ENCODE measurements at places on chromosomes 1 and 21.
A peak's percentile ranks its signal among the peaks of the same experiment; 100 is the strongest.

DNA sequence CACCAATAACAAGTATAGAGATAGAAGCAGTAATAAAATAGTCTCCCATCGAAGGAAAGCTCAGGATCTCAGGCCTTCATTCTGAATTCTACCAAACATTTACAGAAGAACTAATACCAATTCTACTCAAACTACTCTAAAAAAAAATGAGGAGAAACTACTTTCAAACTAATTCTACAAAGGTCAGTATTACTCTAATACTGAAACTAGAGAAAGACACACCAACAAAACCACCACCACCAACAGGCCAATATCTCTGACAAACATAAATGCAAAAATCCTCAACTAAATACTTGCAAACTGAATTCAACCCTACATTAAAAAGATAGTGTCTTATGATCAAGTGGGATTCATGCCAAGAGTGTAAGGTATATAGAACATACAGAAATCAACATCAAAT lies 1078.4 kb downstream of the KCNT2 start:
- DNase-seq: no peak

DNA sequence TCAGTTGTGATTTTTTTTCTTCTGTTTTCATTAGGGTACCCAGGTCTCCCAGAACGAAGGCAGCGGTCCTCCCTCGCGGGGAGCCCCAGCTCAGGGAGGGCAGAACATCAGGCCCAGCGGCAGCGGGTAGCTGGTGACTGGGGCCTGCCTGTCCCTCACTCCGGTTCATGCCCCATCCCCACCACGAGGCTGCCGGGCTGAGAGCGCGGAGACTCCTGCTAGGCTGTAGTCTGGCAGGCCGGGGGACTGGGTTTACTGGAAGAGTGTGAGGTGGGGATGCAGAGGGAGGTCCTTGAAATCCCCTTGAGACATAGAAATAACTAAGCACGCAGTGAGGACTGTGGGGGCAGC lies 10.5 kb downstream of the BRINP2 start:
- DNase-seq: no peak

DNA sequence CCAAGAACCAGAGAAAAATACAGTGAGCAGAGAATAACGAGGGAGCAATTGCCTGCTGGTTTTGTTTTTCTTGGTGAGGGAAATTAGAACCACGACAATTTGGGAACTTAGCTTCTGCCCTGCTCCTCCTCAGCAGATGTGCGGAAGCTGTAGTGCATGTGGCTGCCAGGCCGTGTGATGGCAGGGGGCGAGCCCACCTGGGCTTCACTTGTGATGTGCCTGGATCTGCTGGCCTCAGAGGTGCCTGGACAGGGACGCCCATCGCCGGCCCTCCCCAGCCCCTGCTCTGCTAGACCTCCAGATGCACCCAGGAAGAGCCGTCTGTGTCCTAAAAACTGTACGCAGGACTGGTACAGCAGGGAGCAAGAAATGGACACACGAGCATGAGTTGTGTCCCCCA lies 28.5 kb upstream of the C1orf174 start:
- DNase-seq: no peak

DNA sequence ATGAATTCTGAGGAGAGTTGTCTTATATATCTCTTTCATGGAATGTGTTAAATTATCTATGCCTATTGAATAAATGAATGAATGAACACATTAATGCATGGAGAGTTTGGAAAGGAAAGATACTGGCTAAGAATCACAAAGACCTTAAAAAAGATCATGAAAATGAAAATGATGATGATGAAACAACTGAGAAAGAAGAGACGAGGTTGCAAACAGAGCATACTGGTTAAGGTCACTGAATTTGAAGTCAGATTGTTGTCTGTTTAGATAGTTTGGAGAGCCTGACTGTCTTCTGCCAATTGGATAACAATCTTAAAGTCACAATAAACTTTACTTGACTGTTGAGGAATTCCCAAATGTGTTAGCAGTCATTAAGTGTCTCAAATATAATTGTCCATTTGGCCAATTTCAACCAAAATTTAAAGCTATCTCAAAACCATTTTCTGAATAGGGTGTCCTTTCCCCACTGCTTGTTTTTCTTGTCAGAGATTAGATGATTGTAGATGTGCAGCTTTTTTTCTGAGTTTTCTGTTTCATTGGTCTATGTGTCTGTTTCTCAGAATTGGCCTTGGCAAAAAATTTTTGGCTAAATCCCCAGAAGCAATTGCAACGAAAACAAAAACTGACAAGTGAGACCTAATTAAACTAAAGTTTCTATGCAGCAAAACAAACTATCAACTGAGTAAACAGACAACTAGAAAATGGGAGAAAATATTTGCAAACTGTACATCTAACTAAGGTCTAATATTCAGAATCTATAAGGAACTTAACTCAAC lies 132.2 kb downstream of the PTGER3 start:
- no peak for DNase-seq

- peak; percentile 2 for DNase-seq
These were observed 43.8 kb downstream of the RBM11 start for GRCh38 chr21:14259747-14260146.

DNA sequence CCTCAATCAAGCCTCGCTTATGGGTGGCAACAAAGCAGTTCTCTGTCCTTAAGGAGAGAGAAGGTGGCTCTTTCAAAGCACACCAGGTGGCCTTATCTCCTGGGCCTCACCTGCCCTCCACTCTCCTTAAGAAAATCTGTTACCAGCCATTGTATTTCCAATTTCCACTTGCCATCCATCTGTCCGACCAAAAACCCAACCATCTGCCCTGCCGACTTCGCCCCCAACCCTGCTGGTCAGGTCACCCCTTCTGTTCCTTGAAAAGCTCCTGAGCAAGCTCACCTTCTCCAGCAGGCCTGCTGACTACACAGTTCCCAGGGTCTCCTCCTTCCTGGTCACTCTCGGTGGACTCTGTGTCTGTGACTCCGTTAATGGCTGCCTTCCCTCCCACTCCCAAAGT lies 619 bp upstream of the IGFN1 start:
- DNase-seq: no peak

GRCh38 chr1:161080441-161081405 lies 8.6 kb downstream of the NECTIN4 start:
- DNase-seq: no peak

- no peak for DNase-seq
These were observed 8.2 kb downstream of the RHBG start for GRCh38 chr1:156376958-156377919.

GRCh38 chr21:42367367-42368165 lies 1.2 kb upstream of the TFF1 start:
- no peak for DNase-seq

- no peak for DNase-seq
These were observed 14.6 kb upstream of the GUCA2B start for GRCh38 chr1:42138586-42138985.

DNA sequence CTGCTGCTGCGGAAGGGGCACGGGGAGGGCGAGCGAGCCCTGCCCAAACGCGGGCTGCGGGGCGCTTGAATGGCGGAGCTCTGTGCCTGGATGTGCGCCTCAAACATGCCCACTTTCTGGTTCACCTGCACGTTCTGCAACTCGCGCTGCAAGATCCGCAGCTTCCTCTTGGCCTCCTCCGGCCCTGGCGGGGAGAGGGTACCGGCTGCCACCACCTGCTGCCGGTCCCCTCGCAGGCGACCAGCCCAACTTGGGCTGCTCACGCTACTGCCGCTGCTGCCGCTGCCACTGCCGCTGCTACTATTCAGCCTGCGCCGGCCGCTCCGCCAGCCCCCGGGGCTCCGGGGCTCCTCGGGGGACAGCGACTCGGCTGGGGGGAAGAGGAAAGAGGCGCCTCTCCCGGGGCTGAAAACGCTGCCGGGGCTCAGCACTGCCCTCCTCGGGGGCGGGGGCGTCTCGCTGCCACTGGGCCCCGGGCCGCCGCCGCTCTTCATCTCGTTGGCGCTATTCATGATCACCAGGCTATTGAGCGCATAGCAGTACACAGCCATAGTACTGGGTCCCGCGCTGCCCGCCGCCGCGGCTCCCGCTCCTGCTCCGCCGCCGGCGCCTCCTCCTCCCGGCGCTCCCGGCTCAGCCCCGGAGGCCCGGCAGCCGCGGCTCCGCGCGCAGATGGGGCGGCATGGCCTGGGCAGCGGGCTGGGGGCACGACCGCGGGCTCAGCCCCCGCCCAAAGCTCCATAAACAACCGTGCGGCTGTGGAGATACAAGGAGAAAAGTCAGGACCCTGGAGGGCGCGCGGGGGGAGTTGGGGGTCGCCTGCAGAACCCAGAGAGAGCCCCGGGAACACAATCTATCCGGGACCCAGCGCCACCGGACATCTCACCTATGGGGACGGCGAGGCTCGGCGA lies 1.9 kb downstream of the ITPKB start:
- DNase-seq: no peak

- DNase-seq: no peak
These were observed 89.4 kb upstream of the JAK1 start for GRCh38 chr1:65055747-65056146.

GRCh38 chr1:12220890-12221289 lies 8.9 kb upstream of the VPS13D start:
- DNase-seq: no peak

DNA sequence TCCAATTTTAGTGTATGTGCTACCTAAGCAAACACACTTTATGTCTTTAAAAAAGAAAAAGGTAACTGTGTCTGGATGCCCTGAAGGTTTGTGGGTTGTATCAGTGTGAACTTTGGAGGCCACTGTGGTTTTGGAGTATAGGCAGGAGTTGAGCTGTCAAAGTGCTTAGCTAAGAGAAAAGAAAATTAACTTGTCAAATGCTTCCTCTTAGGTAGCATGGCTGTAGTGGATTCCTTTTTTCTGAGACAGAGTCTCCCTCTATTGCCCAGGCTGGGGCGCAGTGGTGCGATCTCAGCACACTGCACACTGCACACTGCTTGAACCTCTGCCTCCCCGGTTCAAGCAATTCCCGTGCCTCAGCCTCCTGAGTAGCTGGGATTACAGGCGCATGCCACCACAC lies 11.2 kb upstream of the SLC41A1 start:
- no peak for DNase-seq

Measured in pulmonary artery endothelial cell (primary cell).